AG08396 (cell line): ENCODE measurements at places on chromosomes 5 and 9.

GRCh38 chr5:124876566-124876965 lies 130.1 kb upstream of the ZNF608 start:
- no peak for DNase-seq

GRCh38 chr5:135602882-135603721 lies 24.3 kb upstream of the CXCL14 start:
- DNase-seq, result no peak

GRCh38 chr5:173051746-173052145 lies 4.4 kb upstream of the CREBRF start:
- DNase-seq, result peak; percentile 45

DNA sequence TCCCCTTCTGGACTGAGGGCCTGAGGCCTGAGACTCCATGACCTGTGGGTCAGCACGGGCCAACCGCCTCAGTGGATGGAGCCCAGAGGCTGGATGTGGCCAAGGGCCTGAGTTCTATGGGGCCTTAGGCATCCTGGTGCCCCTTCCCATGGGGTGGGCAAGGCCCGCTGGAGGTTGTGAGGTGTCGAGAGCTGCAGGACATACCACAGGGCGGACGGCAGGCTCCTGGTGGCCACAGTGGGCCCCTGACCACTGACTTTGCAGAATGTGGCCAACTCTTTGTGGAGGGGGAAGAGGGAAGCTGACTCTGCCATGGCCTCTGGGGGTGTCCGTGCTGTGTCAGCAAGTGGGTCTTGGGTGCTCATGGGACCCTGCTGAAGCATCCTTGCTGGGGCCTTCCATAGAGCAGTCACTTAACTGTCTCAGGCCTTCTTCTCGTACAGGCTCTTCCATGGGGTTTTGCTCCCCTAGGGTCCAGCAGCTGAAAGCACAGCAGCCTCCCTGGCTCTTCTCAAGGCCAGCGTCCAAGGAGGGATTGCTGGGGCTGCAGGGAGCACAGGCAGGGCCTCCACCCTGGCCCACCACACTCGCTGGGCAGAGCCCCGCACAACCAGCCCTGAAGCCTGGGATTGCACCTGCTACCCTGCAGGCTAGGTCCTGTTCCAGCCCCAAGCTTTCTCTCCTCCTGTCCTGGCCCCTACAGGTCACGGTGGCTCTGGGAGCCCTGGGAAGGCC lies 21.6 kb upstream of the SLC9A3 start:
- DNase-seq, result no peak

DNA sequence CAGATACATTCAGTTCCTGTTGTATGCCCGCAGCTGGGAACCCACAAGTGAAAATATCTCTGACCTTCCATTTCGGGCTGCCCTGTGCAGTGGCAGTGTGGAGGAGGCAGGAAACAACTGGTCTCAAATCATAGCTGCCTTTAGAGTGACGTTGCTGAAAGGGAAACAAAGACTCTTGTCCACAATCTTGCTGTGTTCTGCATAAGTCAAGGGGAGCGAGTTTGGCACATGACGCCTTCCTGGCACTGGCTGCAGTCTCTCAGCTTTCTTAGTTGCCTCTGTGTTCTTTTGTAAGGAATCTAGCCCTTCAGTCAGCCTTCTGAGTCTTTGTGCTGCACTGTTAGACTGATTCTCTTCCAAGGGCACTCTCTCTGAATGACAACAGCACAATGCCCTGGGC lies 24.0 kb downstream of the ADAMTS16 start:
- DNase-seq, result no peak

- DNase-seq, result no peak
Measured at GRCh38 chr9:128057724-128058409, 9.3 kb downstream of the NAIF1 start.

DNA sequence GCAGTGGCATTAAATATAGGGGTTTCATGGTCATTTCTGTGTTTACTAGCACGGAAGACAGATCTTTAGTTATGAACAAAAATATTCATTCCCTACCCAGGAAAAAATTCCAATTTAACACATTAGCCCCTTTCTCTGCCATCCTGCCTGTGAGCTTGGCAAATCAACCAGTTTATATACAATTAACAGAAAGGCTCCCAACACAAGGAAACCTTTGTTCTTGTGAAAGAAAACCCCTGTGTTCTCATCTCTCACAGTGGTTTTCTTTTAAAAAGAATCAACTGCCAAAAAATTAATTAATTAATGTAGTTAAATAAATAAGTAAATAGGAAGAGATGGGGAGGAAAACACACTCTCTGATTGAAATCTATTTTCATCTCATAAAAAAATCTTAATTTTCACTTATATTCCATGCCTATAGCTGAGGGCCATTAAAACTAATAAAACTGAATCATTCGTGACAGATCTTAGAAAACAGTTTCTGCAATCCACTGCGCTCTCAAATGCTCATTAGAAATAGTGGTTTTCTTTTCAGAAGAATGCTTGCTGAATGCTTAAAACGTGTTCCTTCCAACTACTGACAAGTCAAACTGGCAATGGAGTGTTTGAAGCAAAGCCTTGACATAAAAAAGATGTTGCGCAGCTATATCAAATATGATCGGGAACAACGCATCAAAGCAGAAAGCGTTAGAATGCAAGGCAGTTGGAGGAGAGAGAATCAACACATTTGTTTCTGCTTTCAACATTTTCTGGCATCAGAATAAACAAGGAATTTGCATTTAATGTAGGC lies 387.7 kb downstream of the TLR4 start:
- DNase-seq, result no peak

DNA sequence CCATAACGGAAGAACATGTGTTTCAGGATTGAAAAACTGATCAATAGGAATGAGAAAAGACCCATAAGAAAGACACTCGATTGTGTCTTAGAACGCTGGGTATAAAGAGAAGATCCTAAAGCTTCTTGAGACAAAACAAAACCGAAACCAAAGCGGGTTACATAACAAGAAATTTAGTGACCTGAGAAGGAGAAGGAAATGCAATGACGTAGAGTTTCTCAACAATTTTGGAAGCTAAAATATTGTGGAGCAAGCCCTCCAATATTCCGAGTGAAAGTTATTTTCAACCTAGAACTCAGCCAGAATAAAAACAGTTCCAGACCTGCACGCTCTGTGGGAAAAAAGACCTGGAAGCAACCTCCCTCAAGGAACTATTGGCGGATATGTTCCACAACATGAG lies 81.9 kb upstream of the FREM1 start:
- DNase-seq, result no peak

DNA sequence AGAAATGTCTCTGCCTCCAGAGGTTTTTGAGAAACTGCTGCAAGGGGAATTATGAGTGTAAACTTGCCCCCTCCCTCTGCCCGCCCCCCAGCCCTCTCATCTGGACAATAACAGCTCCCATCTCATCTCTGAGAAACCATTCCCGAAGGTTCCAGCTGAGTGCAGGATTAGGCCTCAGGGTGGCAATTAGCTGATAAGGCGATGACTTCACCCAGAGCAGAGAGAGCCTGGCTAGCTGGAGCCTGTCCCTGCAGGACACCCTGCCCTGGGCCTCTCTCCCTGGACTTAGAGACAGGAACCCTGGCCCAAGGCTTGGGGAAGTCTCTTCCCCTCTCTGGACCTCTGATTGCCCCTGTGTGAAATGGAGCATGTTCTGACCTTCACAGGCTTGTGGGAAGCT lies 45.7 kb upstream of the HAND1 start:
- no peak for DNase-seq

- no peak for DNase-seq
Measured at GRCh38 chr9:123002754-123003153, 30.7 kb upstream of the GPR21 start.

DNA sequence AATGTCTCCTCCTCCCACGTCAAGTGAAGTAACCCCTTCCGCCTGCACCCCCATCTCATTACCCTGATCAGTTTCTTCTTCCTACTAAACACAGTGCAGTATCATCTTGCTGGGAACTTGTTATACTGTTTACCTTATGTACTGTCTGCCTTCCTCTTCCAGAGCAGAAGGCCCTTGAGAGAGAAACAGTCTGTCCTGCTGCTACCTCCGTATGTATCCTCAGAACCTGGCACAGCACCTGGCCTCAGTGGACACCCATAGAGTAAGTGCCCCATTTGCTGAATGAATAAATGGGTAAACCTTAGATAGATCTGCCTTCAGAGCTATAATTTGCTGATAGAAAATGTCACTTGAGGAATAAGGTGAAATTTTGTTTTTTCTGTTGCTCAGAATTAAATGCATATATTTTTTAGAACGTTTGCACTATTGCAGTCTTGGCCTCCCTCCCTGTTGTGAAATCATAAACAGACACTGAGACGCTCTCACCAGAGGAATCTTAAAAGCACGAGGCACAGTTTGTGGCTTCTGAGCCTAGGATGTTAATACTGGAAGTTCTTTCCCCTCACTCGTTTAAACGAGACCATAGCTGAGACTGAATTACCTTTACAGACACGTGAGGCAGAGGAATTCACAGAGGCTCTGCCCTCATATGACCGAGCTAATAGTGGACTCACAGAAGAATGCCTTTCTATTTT lies 223.1 kb upstream of the DAP start:
- no peak for DNase-seq

DNA sequence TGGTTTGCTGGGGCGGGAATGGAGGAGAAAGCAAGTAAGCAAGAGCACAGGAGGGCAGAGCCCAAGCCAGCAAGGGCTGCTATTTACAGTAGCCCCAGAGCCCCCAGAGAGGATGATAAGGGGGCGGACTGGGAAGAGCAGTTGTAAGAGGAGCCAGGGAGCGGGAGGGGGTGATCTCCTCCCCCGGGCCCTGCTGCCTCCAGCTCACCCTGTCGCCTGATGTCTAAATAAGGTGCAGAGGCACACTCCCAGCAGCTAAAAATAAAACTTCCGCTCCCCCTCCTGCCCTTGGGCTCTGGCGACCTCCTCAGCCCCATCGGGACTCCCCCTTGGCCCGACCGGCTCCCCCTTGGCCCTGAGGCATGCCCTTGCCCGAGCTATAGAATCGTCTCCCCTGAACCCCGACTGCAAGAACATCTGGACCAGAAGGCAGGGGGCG lies 14.4 kb upstream of the CCDC69 start:
- DNase-seq, result no peak

DNA sequence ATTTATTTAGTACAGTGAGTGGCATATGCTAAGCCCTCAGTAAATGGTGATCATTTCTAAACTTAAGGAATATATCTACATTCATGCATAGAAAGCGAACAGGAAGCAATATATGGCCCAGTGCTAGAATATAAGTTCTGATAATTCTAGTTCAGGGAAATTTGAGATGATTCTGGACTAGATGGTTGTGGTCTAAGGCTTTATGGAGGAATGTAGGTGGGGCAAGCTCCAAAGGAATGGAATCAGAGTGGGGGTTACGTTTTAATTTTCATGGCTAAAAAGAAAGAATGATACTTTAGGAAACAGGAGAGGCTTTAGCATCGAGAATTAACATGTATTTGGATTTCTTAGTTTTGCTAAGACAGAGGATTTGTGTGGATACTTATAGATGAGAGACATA lies 56.1 kb downstream of the MTREX start:
- peak; percentile 5 for DNase-seq

DNA sequence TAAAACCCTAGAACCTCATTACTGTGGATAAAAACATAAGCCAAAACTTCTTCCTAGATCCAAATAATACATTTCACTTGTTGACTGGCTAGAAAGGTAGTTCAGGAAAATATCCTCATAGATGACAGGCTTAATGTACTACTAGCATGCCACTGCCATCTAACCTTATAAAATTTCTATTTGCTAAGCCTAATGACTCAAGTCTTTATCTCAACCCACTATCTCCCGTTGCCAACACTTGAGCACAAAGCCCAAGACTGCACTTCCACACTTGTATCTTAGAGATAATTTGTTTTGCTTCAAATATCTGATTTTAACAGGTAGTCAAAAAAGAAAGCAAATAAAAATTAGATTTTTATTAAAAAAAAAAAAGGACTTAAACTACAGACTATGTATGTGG lies 42.7 kb downstream of the FBXL17 start:
- DNase-seq, result no peak

GRCh38 chr5:17838469-17838868 lies 204.2 kb downstream of the TAF11L14 start:
- no peak for DNase-seq

DNA sequence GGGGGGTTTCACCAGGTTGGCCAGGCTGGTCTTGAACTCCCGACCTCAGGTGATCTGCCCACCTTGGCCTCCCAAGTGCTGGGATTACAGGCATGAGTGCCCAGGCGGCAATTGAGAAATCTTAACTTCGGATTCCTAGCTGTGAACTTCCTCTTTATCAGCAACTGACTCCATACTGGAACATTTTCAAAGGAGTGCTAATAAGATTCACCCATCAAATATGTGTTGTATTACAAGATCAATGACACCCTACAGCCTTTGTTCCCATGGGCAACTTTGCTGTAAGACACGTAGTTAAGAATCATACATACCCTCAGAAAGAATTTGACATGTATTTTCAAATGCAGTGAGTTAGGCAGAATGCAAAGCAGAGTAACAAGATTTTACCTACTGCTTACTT lies 23.1 kb upstream of the ACOT12 start:
- no peak for DNase-seq

DNA sequence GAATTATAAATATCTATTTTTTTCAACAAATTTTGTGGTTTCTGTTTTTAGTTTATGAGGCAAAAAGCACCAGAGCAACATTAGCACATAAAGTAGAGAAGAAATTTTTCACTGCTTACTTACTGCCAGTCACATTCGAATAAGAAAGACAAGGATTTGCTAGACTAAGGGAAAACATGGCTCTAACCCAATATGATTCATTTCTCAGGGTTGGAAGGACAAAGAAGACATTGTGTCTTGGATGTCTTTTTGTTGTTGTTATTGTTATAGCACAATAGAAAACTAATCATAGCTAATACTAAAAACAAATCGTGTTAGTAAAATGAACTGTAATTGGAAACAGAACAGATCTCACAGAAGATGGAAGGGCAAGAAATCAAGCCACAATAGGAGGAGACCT lies 90.9 kb upstream of the SLCO6A1 start:
- DNase-seq, result no peak

DNA sequence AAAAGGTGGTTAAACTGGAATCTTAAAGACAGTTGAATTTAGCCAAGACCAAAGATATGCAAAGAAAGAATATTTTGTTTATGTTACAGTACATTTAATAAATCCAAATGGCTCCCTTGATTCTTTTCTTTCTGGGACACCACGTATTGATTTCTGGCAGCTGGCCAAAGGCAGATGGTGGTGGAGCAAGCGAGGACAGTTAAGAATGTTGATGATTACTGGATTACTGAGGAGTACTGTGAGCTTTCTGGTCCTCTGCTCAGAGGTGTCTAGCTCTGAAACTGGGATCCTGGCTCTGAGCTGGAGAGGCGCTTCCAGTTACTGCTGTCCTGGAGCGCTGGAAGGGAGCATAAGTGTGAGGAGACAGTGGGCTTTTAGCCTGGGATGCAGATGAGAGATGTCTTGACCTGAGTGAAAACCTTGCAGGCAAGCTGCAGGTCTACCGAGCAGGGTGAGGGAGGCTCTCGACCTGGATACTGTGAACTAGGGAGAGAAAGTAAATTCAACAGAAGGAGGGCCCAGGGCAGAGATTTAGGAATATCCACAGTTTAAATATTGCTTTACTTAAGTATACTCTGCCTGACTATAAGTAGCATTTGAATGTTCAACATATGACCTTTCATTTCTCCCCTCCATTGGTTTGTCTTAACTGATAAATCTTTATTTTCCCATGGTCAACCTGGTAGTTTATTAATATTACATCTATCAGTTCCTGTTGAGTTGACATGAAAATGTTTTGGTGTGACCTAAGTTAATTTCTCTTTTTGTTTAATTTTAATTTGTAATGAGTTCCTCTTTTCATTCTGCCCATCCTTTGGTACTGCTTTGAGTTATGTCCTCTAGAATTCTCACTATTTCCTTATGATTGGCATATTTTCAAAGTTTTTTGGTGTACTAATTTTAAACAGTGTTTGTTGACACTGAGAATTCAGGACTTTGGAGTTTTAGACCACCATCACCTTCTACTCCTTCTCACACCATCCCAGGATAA lies 3.7 kb downstream of the SYK start:
- DNase-seq, result no peak

- no peak for DNase-seq
Measured at GRCh38 chr5:5523066-5523505, 100.6 kb downstream of the ICE1 start.
